Natural killer cell (primary cell): ENCODE measurements at places on chromosomes 7 and 10.

DNA sequence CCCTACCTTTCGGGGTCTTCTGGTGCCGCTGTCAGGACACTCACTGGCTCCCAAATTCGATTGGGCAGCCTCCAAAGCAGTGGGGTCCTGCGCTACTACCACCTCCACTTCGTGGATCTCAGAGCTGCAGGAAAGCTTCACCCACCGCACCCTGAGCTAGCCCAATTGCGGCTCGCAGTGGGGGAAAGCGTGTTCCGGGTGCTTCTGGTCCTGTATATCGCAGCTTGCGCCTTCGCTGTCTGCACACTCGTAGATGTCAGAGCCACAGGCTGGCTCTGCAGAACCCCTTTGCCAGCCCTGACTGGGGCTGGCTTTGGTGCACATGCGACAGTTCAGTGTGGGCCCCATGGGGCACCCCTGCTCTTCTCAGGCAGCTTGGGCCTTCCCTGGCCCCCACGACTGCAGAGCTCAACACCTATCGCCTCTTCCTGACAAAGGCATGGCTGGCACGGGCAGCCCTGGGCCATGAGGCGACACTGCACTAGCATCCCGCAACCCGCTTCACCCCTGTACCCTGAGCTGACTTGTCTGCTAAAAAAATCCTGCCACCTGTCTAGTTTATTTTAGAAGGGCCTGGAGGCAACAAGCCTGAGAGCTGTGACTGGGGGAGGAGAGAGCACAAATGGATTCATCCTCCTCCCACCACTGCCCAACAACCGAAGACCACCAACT is 78.7 kb upstream of the ABI1 start:
- no peak for DNase-seq

DNA sequence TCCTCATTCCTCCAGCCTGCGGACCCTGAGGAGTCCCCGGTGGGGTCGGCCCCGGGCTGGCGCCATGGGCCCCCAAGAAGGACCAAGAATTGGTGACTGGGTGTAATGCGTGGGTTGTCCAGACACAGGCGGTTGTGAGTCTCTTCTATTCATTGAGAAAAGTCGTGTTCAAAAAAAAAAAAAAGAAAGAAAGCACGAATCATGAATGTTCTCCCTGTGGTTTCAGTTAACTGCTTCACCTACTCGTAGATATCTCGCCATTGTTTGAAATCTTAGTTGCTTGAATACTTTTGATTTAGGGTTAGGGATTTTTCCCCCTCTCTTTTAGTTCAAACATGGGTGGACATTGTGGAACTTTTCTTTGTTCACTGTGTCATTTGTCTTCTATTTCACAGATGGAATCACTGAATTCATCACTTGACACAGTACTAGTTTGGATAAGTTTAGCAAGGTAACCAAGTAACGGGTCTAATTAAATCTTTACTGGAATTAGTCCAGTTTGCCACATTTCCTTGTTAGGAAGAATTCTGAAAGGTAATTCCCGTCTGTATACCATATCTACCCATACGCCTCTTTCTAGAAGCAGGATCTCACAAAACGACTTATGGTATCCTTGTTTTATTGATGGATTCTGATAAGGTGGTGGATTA is 775 bp downstream of the STARD3NL start:
- no peak for DNase-seq

DNA sequence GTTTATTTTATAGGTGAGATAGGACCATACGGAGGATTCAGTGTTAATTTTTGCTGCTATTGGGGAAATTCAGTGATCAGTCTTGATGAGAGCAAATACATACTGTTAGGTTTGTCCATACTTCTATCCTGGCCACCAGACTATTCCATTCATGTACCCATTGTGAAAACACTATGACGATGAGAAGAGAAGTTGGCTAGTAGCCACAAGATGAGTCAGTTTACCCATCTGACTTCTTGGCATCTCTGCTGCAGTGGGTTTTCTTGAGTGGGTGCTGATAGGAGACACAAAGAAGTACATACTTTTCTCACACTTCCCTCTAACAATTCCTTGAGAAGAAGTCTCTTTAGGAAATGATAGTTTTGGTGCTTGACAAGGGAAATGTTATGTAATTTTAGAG is 133.1 kb downstream of the TFPI2 start:
- DNase-seq: no peak

- no peak for DNase-seq
Observed at GRCh38 chr10:123808906-123809305, 82.7 kb downstream of the CPXM2 start.

GRCh38 chr7:16345979-16346958 is 75.1 kb downstream of the CRPPA start:
- DNase-seq: no peak

DNA sequence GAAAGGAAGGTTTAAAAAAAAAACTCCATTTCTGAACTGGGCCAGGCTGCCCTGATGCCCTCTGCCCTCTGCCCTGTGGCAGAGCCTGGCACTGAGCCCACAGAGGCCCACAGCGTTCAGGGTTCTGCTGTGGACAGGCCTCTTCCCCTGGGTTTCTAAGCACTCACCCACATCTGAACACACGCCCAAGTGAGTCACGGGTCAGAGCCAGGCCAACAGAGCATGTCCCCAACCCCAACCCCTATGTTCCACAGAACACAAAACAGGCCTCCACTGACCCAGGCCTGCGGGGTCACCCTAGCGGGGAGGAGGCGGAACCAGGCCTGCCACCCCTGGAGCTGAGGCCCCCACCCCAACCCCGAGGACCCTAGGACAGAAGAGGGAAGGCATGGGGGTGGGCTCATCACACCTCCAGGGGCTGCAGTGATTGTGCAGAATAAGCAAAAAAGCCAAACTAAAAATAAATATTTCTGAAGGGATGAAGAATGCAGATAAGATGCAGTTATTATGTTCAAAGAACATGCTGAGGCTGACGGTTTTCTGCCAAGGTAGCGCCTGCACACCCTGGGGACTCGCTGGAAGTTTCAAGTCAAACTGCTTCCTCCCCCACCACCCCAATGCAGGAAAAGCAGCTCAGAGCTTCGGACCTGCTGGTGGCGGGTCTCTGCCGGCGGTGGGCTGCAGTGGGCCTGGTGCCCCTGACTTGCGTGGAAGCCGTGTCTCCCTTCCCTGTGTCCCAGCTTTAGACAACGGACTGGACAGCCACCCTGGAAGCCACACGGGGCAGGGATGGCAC is 5.4 kb downstream of the WDR86 start:
- no peak for DNase-seq

DNA sequence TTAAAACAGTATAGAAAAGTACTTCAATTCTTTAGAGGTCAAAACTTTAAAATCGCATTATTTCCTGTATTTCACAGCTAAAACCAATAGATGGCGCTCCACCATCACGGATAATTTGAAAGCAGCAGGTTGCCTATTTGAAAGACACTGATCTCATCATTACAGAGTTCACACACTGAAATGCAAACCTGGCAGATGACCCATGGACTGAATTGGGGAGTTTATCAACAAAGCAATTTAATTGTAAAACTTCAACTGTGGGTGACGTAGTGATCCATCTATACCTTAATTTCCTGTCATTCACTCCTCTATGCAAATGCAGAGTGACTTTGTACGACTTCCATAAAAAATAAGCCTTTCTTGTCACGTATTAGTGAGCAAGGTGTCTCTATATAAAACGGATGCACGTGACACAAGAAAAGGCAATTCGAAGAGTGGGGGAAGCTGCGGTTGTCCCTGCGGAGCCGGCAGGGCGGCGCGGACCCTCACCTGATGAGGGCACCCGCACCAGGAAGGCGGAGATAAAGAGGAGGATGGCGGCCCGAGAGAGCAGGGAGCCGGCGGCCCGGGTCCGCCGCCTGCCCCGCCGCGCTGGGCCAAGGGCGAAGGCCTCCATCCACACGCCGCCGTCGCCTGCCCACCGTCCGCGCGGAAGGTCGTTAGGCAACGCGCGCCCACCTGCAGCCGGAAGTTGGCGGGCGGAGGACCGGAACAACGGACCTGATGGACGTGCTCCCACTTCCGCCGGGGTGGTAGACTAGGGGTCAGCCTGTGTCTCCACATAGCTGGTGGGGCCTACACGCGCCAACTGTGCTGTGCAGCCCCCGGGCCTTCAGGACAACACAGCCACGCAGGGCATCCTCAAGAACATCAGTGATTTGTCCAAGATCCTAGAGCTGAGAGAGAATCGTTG is at the start of gene ZPBP:
Gene ZPBP, minus strand, starts transcription at position 668 of the 913 bp plus-strand sequence. Its CDS starts 52 bp downstream, at position 616.
- DNase-seq: peak; percentile 43

- DNase-seq: no peak
Observed at GRCh38 chr7:91892821-91893340, 12.4 kb upstream of the MTERF1 start.

- DNase-seq: no peak
Observed at GRCh38 chr7:157769526-157770215, 432.9 kb downstream of the DNAJB6 start.

- DNase-seq: no peak
Observed at GRCh38 chr7:114979388-114979787, 57.5 kb downstream of the MDFIC start.

GRCh38 chr7:17230099-17230807 is 68.2 kb upstream of the AHR start:
- DNase-seq: no peak

- DNase-seq: no peak
Observed at GRCh38 chr7:7720193-7720592, 1.8 kb upstream of the RPA3 start.

DNA sequence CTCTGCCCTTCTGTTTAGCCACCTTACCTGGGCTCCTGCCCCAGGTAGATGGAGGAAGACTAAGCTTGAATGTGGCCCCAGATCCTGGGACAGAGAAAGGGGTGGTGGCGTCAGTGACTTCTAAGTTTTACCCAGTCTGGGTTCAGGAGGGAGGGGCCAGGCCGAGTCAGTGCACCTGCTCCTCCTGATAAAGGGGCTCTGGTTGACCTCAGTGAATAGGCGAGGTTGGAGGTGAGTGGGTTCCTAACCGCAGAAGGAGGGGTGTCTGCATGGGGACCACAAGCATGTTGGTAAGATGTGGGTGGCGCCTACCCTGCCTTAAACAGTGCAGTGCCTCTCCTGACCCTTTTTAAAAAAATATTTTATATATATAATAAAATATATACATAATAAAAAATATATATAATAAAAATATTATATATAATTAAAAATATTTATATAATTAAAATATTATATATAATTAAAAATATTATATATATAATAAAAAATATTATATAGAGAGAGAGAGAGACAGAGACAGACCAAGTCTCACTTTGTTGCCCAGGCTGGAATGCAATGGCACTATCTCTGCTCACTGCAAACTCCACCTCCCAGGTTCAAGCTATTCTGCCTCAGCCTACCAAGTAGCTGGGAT is 97.3 kb upstream of the GTF2I start:
- DNase-seq: no peak

GRCh38 chr10:31683682-31684081 is 244.9 kb downstream of the ARHGAP12 start:
- no peak for DNase-seq

- no peak for DNase-seq
Observed at GRCh38 chr10:121069061-121069850, 218.1 kb downstream of the WDR11 start.

GRCh38 chr10:79180414-79181221 is 111.9 kb downstream of the ZMIZ1 start:
- DNase-seq: no peak

GRCh38 chr7:44050121-44050914 is 5.8 kb downstream of the DBNL start:
- DNase-seq: no peak

- no peak for DNase-seq
Observed at GRCh38 chr7:1674161-1675035, 4.3 kb downstream of the ELFN1 start.

- peak; percentile 84 for DNase-seq
Observed at GRCh38 chr7:4610768-4611467, 71.2 kb upstream of the FOXK1 start.

DNA sequence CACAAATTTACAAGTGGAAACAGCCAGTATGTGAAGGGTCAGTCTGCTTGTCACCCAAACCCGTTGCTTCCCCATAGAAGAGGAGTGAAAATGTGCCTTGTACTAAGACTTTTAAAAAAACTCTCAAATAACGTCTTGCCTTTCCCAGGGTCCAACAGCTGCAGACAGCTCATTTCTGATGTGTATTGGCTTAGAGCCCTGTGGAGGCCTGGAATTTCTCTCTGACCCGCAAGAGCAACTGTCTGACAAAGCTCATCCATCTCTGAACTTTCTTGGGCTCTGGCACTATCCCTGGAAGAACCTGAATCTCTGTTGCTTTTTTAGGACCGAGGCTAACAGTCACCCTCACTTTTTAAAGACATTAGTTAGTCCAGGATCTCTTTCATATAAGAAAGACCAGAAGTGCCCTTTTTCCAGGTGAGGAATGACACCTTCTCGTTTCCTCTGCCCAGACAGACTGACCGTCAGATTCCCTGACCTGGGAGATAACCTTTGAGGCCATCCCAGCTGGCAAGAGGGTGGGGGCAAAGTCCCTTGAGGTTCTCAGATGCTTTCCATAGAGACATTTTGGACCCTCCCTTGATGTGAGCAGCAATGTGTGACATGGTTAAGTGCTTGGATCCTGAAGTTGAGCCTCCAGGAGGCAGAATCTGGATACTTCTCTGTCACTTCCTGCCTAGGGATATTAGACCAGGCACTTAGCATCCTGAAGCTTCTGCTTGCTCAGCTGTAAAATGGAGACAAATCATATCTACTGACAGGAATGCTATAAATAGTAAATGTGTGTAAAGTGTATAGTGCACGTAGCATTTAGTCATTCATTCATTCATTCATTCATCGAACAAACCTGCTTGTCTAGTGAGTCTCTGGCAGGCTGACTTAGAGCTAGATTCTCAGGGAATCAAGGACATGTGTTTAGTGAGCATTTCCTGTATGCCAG is 4.5 kb upstream of the NODAL start:
- DNase-seq: no peak
